ENCODE measurements at places on chromosomes 7 and 10.

DNA sequence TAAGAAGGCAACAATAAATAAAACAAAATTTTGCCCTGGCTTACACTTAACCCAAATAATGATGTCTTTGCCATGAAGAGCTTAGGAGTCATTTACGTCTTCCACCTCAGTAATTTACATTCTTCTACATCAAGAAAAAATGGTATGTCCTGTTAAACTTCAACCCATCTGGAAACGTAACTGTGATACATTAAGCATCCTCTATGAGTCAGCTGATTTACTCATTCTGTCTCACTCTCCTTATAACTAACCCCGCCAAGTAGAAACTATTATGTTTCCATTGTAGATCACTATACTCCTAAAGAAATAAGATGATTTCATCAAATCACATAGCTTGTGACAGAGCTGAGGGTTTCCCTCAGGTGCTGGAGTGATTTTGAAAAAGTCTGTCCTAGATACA lies 330.7 kb downstream of the CDC14C start:
- DNase-seq: no peak

- DNase-seq: no peak
Measured at GRCh38 chr7:158811461-158811860, 17.8 kb downstream of the ESYT2 start.

GRCh38 chr10:10791869-10792268 lies 225.8 kb upstream of the CELF2 start:
- no peak for DNase-seq

- no peak for DNase-seq
Measured at GRCh38 chr10:49179699-49180443, 8.3 kb downstream of the TMEM273 start.

All from NCI-H1930 (cell line).